Brain pericyte (primary cell): ENCODE measurements at places on chromosomes 13 and 19.

GRCh38 chr13:20997301-20998161 is 63.9 kb downstream of the LATS2 start:
- DNase-seq = no peak

DNA sequence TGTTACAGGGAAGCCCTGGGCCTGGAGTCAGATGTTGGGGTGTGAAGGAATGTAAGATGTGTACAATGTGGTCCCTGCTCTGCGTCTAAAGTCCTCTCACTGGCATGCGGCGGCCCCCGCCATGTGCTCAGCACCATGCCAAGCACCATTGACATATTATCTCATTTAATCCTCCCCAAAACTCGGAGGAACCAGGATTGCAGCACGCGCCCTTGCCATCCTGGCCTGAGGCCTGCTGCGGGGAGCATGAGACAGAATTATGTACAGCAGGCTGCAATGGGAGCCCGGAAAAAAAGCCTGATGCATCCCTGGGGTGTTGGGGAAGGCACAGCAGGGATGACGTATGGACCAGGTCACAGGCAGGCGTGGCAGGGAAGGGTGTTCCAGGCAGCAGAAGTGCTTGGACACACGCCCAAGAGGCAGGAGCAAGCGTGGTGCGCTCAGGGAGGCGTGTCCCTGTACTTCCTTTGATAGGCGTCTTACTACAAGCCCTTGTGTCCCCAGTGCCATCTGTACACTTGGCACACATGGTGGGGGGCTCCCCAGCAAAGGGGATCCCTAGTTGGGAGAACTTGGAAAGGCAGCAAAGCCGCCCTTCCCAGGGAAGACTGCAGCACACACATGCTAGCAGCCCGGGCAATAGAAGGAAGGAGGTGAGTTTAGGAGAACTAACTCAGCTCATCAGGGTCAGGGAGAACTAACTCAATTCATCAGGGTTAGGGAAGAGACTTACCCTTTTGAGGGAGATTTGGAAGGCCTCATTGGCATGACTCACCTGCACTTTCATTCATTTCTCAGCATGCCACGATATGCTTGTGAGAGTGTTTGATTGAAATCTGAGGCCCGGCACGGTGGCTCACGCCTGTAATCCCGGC is 3.4 kb downstream of the EVI5L start:
- DNase-seq = no peak

GRCh38 chr13:83350569-83350968 is 531.7 kb downstream of the SLITRK1 start:
- no peak for DNase-seq

DNA sequence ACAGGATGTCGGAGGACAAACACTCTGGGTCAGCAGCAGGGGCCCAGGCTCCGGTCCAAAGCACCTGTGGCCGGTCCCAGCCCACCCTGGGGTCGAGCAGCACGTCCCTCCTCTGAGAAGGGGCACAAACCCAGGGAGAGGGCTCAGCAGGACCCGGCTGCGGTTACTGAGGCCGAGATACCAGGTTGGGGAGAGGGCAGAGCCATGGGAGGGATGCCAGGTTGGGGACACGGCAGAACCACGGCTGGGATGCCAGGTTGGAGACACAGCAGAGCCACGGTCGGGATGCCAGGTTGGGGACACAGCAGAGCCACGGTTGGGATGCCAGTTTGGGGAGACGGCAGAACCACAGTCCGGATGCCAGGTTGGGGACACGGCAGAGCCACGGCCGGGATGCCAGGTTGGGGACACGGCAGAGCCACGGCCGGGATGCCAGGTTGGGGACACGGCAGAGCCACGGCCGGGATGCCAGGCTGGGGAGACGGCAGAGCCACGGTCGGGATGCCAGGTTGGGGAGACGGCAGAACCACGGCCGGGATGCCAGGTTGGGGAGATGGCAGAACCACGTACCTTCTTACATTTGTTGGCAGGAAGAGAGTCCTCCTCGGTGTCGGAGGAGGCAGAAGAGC is 18.5 kb downstream of the MIER2 start:
- DNase-seq = no peak

- DNase-seq = peak; percentile 18
Observed at GRCh38 chr13:105598529-105598928, 936.9 kb downstream of the EFNB2 start.
